Keratinocyte (primary cell): ENCODE measurements at places on chromosomes 2 and 18.

DNA sequence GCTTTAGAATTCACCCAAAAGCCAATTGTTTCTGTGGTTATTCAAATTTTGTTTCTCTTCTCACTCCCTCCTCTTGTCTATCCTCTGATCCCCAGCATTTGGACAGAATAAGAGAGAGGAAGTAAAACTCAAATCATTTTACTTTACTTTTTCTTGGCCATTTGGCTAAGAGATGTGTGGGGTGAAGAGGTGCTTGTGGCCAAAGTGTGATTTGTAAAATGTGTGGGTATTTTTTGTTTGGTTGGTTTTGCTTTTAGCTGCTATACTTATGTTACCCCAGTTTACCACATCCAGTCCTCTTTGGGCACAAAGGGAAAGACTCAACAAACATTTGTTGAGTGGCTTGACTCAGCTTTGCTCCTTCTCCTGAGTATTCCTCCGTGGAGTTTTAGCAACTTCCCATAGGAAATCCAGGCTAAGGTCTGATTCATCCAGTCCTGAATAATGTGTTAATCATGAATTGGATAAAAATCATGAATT lies 109.1 kb upstream of the CYP1B1 start:
- H3K27me3 ChIP-seq, result no peaks in the 10 kb centered on the region
- no peak for DNase-seq
- peaks cover 2% of the 10 kb centered on the region for H3K4me1 ChIP-seq
- H3K36me3 ChIP-seq, result no peaks in the 10 kb centered on the region
- no peak overlapping the region for H3K27ac ChIP-seq

GRCh38 chr2:160022162-160022561 lies 40.3 kb downstream of the PLA2R1 start:
- no peak overlapping the region for H3K4me3 ChIP-seq
- H3K27me3 ChIP-seq, result no peaks in the 10 kb centered on the region
- no peak overlapping the region for H3K27ac ChIP-seq
- no peak for DNase-seq

GRCh38 chr2:3759331-3759730 lies 56.0 kb downstream of the DCDC2C start:
- no peaks in the 10 kb centered on the region for H3K4me1 ChIP-seq
- H3K36me3 ChIP-seq, result no peaks in the 10 kb centered on the region
- H3K4me3 ChIP-seq, result no peak overlapping the region
- no peak for DNase-seq

DNA sequence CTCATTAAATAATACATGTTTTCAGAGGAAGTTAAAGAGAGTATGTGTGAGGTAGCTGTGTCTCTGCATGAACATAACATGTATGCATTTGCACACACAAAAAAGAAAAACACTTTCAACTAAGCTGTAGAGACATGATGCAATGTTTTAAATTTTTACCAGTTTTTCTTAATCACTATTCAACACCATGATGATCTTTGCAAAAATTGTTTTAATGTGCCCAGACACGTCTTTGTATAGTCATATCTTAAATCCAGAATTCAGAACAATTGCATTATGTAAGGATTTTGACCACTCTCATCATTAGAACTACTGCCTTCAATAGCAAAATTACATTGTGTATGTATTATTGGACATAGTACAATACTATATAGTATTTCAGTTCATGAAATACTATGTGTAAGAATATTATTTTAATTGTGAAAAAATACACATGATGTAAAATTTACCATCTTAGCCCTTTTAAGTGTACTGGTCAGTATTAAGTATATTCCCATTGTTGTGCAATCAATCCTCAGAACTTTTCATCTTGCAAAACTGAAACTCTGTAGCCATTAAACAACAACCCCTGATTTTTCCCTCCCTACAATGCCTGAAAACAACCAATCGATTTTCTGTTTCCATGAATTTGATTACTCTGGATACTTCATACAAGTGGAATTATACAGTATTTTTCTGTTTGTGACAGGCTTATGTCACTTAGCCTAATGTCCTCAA lies 104.5 kb upstream of the ACVR2A start:
- H3K27me3 ChIP-seq, result no peaks in the 10 kb centered on the region
- no peak for DNase-seq
- peaks cover 10% of the 10 kb centered on the region for H3K4me1 ChIP-seq
- H3K4me3 ChIP-seq, result no peak overlapping the region

- no peaks in the 10 kb centered on the region for H3K36me3 ChIP-seq
These were observed 86.6 kb downstream of the CD8B2 start for GRCh38 chr2:106573773-106574172.

- H3K36me3 ChIP-seq, result no peaks in the 10 kb centered on the region
- H3K27me3 ChIP-seq, result no peaks in the 10 kb centered on the region
- no peak overlapping the region for H3K27ac ChIP-seq
- no peak overlapping the region for H3K4me3 ChIP-seq
- no peaks in the 10 kb centered on the region for H3K4me1 ChIP-seq
These were observed 246.9 kb downstream of the LNPK start for GRCh38 chr2:175755169-175755568.

GRCh38 chr2:56483081-56483480 lies 299.3 kb downstream of the CCDC85A start:
- DNase-seq, result no peak
- no peaks in the 10 kb centered on the region for H3K36me3 ChIP-seq
- no peaks in the 10 kb centered on the region for H3K4me1 ChIP-seq
- no peaks in the 10 kb centered on the region for H3K27me3 ChIP-seq
- H3K27ac ChIP-seq, result no peak overlapping the region

DNA sequence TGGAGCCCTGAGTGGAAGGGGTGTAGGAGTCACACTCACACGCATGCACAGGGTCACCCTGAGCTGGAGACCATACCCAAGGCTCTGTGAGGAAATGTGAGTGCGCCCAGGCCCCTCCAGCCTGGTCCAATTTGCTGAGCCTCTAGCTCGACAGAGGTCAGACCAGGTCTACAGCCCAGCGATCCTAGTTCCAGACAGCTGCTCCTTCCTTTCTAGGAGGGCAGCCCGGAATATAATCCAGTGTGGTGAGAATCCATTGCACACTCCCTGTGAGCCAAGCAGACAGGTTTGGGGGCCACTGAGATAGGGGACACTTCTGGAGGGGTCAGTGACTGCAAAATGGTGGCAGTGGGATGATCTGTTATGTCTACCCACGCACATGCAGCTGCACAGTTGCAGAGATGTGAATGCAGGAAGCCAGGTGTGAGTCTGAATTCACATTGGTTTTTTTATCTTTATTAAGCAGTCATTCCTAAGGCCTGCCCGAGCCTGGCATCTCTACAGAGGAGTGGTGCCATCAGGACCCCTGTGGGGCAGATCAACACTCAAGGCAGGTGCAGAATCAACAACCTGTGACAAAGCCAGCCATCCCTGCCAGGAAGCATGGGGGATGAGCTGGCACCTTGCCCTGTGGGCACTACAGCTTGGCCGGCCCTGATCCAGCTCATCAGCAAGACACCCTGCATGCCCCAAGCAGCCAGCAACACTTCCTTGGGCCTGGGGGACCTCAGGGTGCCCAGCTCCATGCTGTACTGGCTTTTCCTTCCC lies at the start of gene GPR148:
Gene GPR148, plus strand, starts transcription at position 522 of the 768 bp plus-strand sequence. Its CDS starts 82 bp downstream, at position 604.
- no peak within 1 kb of the TSS for H3K27ac ChIP-seq
- DNase-seq, result no peak
- peaks cover 10% of the 10 kb centered on the region for H3K27me3 ChIP-seq
- H3K4me1 ChIP-seq, result peaks cover 11% of the 10 kb centered on the region
- no peak within 1 kb of the TSS for H3K4me3 ChIP-seq
- H3K36me3 ChIP-seq, result no peaks in the 10 kb centered on the region

DNA sequence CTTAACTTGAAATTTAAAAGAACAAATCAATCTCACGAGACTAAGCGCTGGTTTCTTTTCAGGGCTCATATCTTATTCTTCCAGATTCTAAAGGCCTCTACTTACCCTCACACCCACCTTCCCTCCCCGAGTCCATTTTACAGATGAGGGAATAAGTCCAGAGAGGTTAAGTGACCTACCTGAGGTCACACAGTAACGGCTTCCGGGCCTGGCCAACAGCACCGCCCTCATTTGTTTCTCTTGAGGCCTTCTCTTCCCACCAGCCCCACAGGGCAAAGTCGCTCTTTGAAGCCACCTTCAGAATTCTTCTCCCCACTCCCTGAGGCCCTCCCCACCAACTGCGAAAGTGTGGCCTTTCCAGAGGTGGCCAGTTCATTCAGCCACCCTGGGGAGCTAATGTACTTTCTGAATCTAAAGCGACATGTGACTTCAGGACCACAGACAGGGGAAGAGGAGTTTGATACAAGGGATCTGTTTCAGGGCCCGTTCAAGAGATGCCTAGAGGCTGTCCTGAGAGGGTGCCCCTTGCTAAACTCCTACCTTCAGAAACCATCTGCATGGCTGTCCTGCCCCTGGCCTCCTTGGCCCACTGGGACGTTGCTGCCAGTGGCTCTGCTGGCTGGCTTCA lies 275.3 kb downstream of the HAUS1 start:
- no peak for DNase-seq
- H3K4me3 ChIP-seq, result no peak overlapping the region
- H3K27ac ChIP-seq, result no peak overlapping the region

- DNase-seq, result no peak
- H3K27me3 ChIP-seq, result no peaks in the 10 kb centered on the region
- H3K27ac ChIP-seq, result no peak overlapping the region
- no peaks in the 10 kb centered on the region for H3K36me3 ChIP-seq
- H3K4me1 ChIP-seq, result no peaks in the 10 kb centered on the region
These were observed 134.2 kb downstream of the DSC3 start for GRCh38 chr18:30908381-30908780.

GRCh38 chr2:45804987-45805755 lies 153.7 kb downstream of the PRKCE start:
- H3K36me3 ChIP-seq, result no peaks in the 10 kb centered on the region
- no peak overlapping the region for H3K4me3 ChIP-seq
- H3K27ac ChIP-seq, result no peak overlapping the region
- H3K4me1 ChIP-seq, result no peaks in the 10 kb centered on the region
- H3K27me3 ChIP-seq, result peaks cover 3% of the 10 kb centered on the region
- DNase-seq, result no peak

GRCh38 chr2:152166633-152167032 lies 8.9 kb downstream of the STAM2 start:
- no peaks in the 10 kb centered on the region for H3K36me3 ChIP-seq
- H3K4me3 ChIP-seq, result no peak overlapping the region
- H3K27ac ChIP-seq, result no peak overlapping the region
- no peak for DNase-seq

DNA sequence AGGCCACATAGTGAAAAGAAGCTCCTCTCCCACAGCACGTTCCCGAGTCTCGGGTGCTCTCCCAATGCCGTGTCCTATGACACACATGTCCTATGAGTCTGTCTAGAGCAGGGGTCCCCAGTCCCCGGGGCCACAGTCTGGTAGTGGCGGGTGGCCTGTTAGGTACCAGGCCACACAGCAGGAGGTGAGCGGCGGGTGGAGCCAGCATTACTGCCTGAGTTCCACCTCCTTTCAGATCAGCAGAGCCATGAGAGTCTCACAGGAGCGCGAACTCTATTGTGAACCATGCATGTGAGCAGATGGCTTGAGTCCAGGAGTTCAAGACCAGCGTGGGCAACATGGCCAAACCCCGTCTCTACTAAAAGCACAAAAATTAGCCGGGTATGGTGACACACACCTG lies 112.6 kb downstream of the ZBTB7C start:
- no peak overlapping the region for H3K4me3 ChIP-seq
- H3K4me1 ChIP-seq, result peaks cover 23% of the 10 kb centered on the region
- no peaks in the 10 kb centered on the region for H3K36me3 ChIP-seq
- DNase-seq, result no peak

- H3K4me1 ChIP-seq, result peaks cover under 1% of the 10 kb centered on the region
- no peak overlapping the region for H3K27ac ChIP-seq
- H3K4me3 ChIP-seq, result no peak overlapping the region
- no peaks in the 10 kb centered on the region for H3K36me3 ChIP-seq
- DNase-seq, result no peak
These were observed 48.7 kb downstream of the IL1RL2 start for GRCh38 chr2:102235491-102235890.

DNA sequence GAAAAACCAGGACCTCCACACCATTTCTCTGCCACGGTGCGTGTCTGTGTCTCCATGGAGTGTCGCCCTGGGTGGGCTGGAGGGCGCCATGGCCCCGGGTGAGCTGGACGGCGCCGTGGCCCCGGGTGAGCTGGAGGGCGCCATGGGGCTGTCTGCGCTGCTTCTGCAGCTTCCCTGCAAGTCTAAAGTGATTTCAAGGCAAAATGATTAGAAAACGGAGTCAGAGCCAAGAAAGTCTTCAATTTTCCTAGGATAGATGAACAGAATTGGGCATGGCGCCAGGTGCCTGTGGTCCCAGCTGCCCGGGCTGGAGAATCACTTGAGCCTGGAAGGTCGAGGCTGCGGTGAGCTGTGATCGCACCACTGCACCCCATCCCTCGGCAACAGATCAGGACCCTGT lies 27.7 kb upstream of the NFATC1 start:
- no peaks in the 10 kb centered on the region for H3K4me1 ChIP-seq
- DNase-seq, result no peak
- H3K27me3 ChIP-seq, result no peaks in the 10 kb centered on the region
- no peak overlapping the region for H3K4me3 ChIP-seq
- no peaks in the 10 kb centered on the region for H3K36me3 ChIP-seq

DNA sequence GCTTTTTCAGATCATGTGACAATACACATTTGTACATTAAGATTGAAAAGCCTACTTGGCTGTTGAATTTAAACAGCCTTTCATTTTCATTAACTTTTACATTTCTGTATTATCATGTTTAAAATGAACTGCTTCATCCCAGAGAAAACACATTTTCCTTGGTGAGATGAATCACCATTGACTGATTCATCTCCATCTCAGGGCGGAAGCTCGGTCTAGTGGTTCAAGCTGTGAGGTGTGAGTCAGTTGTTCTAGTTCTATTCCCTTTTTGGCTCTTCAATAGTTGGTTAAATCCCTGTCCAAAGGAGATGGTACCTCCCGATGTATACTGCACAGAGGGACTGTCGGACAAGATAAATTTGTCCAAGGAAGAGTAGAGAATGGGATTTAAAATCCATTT lies 189.7 kb downstream of the ADCYAP1 start:
- no peak overlapping the region for H3K4me3 ChIP-seq
- no peaks in the 10 kb centered on the region for H3K4me1 ChIP-seq

GRCh38 chr2:120947327-120947726 lies 211.7 kb downstream of the GLI2 start:
- H3K36me3 ChIP-seq, result no peaks in the 10 kb centered on the region
- H3K4me1 ChIP-seq, result peaks cover 13% of the 10 kb centered on the region
- H3K27ac ChIP-seq, result no peak overlapping the region
- no peak for DNase-seq
- no peak overlapping the region for H3K4me3 ChIP-seq
